ENCODE measurements at places on chromosomes 4 and X.

DNA sequence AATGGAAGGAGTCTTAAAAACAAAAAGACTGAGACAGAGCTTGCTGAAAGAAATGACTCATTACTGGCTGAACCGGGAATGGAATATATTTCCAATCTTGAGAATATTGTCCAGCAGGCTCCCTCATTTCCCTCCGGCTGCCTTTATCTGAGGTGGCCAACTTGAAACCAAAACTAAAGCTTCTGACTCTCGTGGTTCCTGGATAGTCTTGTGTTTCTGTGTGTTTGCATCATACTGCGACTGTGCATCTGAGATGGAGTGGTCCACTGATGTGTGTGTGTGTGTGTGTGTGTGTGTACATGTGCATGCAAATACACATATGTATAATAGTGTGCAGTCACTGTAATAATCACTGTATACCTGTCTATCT is 145.6 kb upstream of the SCML1 start:
- no peak for DNase-seq

DNA sequence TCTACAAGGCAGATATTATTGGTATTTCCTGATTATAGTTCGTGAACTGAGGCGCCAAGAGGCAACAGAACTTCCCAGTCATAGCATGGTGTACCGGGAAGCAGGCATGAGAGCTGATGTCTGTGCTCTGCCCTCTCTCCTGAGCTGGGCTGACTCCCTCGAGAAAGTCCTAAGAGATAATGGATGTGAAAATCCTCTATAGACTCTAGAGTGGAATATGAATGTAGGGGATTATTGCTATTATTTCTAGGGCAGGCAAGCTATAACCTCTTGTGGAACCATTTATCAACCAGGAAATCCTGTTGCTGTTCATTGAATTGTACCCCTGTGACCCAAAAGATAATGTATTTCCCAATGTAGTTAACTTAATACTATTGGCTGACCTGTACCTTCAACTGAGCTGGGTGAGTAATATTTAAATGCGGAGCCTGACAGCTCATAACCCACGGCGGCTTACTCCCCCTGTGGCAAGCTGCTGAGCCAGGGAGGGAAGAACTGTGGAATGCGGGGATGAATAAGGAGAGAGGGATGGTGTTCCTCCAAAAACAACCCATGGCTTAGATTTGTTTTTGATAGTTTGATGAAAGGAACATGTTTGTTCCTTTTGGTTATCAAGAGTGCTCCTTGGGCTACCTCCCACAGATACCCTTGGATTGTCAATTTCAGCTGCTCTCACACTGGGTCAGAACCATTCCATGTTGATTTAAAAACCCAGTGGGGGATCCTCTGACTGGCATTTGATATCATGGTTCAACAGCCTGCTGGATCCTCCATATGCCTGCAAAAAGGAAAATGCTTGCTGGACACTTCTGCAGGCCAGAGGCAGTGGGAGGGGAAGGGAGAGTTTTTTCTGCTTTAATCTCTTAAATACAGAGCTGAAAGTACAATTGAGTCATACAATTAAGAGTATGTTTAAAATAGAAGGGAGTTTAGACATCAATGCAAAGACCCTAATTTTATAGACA is 339.0 kb upstream of the BOD1L1 start:
- DNase-seq = no peak

- DNase-seq = no peak
Measured at GRCh38 chrX:14029039-14029424, 660 bp downstream of the GEMIN8 start.

- DNase-seq = peak; percentile 30
Measured at GRCh38 chr4:4761128-4761982, 98.1 kb upstream of the MSX1 start.

DNA sequence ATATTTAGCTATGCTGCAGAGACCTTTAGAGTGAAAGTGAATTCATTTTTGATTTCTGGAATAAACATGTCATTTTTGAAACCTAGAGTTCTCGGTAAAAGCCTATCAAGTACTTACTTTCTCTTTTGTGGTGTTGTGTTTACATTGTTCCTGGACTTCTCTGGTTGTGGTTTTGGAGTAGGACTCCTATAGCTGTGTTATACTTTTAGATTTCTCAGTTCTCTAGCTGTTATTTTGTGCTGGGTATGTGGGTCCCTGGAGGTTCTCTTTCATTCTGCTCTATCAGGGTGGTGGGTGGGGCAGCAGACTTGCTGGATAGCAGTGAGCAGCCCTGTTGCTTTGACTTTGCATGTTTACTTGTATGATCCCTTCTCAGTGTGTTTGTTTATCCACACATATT is 25.6 kb upstream of the MSMO1 start:
- DNase-seq = no peak

- DNase-seq = no peak
Measured at GRCh38 chr4:23938796-23939195, 48.9 kb upstream of the PPARGC1A start.

DNA sequence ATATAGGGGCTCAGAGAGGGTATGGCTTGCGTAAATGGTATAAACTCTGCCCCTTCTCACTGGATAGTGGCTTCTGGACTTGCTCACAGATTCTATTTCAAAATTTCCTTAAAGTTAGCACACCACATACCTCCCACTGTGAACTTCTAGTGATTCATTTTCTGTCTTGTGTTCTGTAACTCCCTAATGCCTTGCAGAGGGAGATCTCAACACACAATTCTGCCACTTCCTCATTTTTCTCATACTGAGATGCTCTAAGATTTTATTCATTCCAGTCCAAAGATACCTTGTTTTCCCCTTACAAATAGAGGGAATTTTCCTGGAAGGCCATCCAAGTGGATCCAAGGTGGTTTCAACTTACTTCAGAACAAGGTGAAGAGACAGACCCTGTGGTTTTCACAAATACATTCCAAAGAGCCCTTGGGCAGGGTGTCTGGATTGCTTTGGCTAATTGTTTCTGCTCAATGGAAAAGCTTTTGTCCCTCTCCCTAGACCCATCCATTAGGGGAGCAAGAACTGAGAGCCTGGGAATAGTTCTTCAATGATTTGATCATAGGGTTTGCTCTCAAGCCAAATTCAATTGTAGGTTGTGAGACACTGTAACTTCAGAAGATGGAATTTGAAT is 52.1 kb upstream of the CAPN6 start:
- no peak for DNase-seq

DNA sequence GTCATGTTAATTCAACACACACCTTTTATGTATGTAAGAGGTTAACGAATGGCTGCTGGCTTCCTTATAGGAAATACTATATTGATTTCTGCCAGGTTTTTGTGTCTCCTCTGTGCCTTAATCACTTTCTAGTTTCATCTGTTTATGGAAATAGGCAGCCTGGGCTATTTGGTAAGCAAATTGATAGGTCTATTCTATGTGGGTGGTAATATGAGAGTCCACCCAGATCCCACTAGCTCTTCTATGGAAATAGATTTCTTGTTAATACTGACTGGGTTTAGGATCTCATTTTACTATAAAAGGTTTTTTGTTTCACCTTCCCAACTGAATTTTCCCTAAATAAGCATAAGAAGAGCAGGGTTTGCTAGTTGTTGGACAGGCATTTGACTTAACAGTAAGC is 4.1 kb downstream of the BMX start:
- DNase-seq = no peak

- DNase-seq = no peak
Measured at GRCh38 chrX:118594697-118595420, 99.2 kb downstream of the DOCK11 start.

DNA sequence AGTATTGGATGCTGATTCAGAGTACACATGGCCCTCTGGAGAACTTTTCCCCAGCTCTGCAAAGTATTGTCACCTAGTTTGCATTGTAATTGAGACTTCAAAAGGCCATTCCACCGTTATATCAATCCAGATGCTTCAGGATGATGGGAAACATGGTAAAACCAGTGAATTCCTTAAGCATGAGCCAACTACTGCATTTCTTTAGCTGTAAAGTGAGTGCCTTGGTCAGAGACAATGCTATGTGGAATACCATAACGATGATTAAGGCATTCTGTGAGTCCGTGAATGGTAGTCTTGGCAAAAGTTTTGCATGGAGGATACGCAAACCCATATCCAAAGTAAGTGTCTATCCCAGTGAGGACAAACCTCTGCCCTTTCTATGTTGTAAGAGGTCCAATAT is 355.2 kb downstream of the DCAF12L2 start:
- no peak for DNase-seq

DNA sequence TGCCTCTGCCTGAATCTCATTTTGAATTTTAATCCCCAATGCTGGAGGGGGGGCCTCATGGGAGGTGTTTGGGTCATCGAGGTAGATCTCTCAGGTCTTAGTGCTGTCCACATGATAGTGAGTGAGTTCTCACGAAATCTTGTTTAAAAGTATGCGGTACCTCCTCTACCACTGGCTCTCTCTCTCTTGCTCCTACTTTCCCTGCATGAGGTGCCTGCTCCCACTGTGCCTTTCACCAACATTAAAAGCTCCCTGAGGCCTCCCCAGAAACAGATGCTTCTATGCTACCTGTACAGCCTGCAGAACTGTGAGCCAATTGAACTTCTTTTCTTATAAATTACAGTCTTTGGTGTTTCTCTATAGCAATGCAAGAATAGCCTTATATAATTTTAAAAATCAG is 560.7 kb upstream of the CPEB2 start:
- DNase-seq = no peak

All from endothelial cell (in vitro differentiated cells).